ENCODE measurements at places on chromosomes 5 and 9. TPM values are rescaled to one million over a fixed set of nuclear protein-coding genes. Genes with fewer than 3 reads are reported as not detected.

GOLM1 gene
- polyA plus RNA-seq = 0.30 TPM

FGFR4 gene
- 129 TPM for polyA plus RNA-seq

TRIM36 gene
- polyA plus RNA-seq = 1.7 TPM

NEUROG1 gene
- not detected for polyA plus RNA-seq

PARP8 gene
- 0.11 TPM for polyA plus RNA-seq

ZBTB26 gene
- polyA plus RNA-seq = 8.6 TPM

RUFY1 gene
- 20.8 TPM for polyA plus RNA-seq

CLIC3 gene
- polyA plus RNA-seq = 1.6 TPM

PLK2 gene
- polyA plus RNA-seq = 9.6 TPM

TMEM252 gene
- not detected for polyA plus RNA-seq

SLC25A2 gene
- polyA plus RNA-seq = not detected

PFN3 gene
- polyA plus RNA-seq = not detected

PHF24 gene
- not detected for polyA plus RNA-seq

LHX6 gene
- polyA plus RNA-seq = 1.1 TPM

Measured in HepG2 (cell line).